ENCODE measurements at places on chromosomes 12 and 14.

DNA sequence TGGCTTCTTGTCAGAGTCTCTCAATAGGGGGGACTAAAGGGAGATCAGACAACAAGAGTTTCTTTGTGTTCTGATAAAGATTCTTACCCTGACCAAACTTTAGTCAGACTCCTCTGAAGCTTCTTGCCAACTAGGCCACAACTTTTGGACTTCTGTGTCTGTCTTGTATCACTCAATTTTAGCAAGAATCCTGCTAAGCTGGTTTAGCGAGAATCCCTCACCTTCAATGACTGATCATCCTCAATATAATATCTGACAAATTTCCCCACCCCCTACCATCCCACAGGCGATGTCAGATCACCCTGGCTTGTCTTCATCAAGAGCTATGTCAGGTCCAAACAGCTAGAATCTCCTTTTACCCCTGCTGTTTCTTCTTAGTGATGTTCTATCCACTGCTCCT, 215.2 kb downstream of the RASSF9 start:
- no peak for DNase-seq

DNA sequence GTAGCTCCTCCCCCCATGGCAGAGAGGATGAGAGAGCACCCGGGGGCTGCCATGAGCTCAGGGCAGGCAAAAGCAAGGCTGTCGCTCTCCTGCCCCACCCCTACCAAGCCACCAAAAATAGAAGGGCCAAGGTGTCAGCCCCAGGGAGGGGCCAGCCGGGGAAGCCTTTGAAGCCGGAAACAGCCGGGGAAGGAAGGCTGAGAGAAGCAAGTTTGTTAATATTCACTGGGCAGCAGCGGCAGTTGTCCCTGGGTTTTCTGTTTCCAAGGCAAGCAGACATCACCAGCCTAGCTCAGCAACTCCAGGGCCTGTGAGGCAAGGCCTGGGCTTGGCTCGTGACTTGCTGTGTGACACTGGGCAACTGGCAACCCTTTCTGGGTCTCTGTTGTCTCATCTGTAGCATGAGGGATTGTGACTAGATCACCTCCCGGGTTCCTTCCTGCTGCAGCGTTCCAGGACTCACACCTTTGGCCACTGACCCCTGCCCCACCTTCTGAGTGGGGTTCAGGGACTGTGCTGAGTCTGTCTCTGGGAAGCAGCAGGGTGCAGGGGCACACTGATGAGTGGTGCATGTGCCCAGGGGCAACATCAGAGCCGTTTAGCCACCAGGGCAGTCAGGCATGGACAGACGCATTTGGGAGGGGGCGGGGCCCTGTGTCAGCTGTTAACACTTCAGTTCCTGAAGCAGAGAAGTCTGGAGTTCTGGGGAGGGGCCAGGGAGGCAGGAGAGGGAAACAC, 24.3 kb downstream of the SYNDIG1L start:
- peak; percentile 2 for DNase-seq

DNA sequence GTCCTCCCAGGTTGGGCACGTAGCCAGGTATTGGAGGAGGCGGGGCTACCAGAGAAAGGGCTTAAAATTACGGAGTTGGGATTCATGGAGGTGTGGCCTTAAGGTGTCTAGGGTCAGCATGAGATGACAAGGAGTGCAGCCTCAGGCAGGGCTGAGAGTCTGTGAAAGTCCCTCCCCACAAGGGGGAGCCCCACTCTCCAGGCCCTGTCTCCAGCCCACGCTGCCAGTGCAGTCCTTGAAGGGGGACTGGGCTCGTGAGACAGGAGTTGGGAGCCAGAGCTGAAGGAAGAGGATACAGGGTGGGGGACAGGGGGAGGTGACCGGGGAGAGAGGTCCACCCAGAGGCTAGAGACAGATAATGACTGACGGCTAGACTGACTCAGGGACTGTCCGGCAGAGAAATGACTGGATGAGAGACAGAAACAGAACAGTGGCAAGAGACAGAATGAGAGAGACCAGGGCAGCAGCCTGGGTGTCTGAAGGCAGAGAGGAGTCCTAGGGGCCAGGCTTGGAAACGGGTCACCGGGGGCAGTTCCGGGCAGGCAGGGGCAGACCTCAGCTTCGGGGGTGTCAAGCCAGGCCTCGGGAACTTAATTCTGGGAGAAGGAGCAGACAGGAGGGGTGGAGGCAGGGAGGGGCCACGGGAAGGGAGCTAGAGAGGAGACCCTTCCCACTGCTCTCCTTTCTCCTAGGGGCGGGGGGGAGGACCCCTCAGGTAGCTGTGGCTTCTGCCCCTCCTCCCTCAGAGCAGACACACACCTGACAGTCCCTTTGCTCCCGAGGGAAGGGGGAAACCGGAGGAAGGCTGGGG, 970 bp downstream of the CDH24 start:
- DNase-seq = peak; percentile 68

GRCh38 chr12:19402211-19402610, 37.1 kb upstream of the AEBP2 start:
- no peak for DNase-seq

DNA sequence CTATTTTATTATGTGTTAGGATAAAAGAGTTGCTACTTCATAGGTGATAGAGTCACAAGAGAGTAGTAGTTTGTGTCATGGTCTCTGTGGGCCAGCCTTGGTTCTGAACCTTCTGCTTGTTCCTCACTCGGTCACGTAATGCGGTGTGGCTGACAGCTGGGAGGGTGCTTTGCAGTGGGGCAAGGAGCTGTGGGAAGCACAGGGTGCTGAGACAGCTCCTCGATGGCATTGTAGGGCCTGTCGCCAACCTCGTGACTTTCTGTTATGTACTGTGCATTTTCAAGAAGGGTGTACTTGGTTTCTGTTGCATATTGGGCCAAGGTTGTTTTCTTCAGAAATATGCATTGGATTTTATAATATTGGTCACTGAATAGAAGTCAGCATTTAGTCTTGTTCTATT, 61.3 kb upstream of the RD3L start:
- no peak for DNase-seq

GRCh38 chr12:4700621-4701026, 19.6 kb upstream of the GALNT8 start:
- DNase-seq = no peak

DNA sequence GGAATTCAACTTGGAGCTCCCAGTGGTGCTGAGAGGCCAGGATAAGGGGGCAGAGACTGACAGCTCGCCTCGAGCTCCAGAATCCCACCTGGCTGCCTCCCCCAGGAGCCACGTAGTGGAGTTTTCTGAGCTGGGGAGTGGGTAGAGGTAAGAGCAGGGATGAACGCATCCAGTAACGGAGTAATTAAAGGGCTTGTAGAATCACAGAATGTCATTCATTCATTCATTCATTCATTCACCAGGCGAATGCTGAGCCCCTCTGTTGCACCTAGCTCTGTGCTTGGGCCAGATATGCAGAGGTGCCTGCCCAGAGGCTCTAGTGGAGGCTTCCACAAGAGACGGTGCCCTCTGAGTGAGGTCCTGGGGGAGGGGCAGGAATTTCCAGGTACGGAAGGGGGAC, 8.1 kb downstream of the FAM181A start:
- DNase-seq = no peak

DNA sequence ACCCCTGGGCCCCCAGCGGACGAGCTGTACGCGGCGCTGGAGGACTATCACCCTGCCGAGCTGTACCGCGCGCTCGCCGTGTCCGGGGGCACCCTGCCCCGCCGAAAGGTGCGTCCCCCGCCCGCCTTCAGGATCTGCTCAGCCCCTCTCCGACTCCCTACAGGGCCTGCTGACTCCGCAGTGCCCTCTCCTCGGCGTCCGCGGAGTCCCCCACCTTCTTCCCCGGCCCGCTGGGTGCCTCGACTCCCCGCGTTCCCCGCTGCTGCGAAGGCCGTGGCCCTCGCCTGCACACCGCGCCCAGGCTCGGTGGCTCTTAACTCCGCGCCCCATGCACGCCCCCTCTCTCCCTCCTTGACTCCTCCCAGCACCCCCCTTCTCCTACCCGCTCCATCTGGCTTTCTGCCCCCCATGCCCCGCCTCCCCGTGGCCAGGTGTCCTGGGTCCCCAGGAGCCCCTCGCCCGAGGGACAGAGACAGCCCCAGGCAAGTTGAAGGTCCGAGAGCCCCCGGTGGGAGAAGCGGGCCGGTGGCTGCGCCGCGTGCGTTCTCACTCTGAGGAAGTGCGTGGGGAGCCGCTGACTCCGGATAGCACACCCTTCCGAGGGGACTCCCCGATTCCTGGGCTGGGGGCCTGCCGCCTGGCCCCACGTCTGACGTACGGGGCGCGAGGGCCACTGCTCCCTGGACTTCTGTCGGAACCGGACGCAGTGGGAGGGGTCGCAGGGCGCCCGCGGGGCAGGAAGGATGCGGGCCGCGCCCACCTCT, 594 bp downstream of the TAMALIN start:
- peak; percentile 82 for DNase-seq

DNA sequence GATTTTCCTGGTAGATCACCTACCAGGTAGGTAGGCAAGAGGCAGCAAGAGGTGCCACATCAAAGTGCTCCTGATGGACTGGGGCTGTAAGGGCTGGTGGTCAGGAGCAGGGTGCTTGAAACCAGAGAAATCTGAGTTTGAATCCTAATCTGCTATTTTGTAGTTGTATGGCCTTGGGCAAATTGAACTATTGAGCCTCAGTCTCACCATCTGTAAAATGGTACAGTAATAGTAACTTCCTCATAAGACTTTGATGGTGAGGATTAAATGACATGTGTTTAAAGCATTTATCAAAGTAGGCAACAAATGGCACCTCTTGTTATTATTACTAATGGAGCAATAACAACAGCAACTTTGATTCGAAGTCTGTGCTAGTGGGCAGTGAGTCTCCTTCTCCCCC, 32.0 kb downstream of the JDP2 start:
- no peak for DNase-seq

DNA sequence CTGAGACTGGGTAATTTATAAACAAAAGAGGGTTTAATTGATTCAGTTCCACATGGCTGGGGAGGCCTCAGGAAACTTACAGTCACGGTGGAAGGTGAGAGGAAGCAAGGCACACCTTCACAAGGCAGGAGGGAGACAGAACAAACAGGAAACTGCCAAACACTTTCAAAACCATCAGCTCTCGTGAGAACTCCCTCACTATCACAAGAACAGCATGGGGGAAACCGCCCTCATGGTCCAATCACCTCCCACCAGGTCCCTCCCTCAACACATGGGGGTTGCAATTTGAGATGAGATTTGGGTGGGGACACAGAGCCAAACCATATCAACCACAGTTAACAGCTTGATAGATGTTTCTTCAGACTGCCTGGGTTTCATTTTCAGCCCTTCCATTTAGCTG, 6.2 kb upstream of the GNPNAT1 start:
- DNase-seq = no peak

- DNase-seq = no peak
These were observed 78.2 kb downstream of the GAS2L3 start for GRCh38 chr12:100651694-100652093.

- no peak for DNase-seq
These were observed 918.0 kb downstream of the AACS start for GRCh38 chr12:125983094-125983783.

Data from CD14-positive monocyte (primary cell).